ENCODE measurements at places on chromosomes 12 and 14.

DNA sequence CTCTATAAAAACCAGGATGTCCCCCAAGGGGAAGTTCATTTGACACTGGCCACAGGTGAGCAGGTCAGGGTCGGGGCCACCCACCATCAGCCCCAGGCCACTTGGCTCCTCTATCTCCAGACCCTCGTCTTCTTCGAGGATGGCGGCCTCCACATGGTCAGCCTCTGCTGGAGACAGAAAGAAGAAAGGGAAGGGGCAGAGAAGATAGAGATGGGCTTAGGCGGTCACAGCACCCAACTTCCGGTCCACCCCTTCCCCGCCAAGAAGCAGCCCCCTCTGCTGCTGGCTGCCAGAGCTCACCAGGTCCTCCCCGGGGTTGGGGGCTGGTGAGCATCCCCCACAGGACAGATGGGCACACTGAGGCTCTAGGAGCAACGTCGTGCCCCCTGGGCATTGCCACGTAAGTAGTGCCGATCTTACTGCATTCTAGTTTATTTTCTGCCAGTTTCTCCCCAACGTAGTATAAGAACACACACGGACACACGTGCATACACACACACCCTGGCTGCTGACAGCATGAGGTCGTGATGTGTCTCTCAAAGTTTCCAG, 14.2 kb downstream of the BCL11B start:
- DNase-seq: no peak

DNA sequence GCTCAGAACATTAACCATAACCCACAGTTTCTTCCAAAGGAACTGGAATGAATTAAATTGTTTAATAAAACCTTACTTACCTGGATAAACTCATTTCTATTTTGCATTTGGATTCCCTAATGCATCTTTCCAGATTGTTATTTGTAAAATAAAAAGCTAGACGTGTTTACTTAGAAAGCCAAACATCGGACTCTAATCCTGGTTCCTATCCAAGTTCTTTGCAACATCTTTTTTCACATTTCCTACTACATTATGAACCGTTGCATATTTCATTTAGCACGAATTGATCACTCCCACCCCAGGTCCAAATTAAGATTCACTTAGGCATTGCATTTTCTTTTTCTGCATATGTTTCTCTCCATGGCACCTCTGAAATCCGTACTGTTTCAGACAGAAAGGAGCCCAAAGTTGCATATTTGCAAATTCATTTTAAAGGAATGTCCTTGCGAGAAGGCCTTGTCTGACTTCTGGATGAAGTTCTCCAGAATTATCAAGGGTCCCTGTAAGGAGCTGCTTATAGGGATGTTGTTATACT, 164.4 kb upstream of the GSC start:
- DNase-seq: no peak

DNA sequence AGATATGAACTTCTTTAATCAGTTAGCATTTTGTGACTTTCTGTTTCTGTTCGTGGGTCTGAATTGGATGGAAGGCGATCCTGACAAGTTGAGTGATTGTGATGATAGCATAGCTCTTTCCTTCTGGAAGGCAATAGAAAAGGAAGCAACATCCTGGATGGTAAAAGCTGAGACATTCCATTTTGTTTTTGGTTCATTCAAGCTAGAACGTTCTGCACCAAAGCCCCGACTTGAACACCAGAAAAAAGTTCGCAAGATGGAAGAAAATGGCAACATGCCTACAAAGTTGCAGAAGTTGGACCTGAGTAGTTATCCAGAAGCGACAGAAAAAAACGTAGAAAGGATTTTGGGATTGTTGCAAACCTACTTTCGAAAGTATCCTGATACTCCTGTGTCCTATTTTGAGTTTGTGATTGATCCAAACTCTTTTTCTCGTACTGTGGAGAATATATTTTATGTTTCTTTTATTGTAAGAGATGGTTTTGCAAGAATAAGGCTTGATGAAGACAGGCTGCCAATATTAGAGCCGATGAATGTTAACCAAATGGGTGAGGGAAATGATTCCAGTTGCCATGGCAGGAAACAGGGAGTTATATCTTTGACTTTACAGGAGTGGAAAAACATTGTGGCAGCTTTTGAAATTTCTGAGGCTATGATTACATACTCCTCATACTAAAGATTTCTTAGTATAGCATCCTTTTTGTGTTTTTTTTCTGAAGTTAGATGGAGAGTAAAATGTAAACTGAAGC, 896 bp downstream of the EID3 start:
- no peak for DNase-seq

GRCh38 chr12:49969027-49969426, 3.7 kb upstream of the AQP6 start:
- DNase-seq: no peak

DNA sequence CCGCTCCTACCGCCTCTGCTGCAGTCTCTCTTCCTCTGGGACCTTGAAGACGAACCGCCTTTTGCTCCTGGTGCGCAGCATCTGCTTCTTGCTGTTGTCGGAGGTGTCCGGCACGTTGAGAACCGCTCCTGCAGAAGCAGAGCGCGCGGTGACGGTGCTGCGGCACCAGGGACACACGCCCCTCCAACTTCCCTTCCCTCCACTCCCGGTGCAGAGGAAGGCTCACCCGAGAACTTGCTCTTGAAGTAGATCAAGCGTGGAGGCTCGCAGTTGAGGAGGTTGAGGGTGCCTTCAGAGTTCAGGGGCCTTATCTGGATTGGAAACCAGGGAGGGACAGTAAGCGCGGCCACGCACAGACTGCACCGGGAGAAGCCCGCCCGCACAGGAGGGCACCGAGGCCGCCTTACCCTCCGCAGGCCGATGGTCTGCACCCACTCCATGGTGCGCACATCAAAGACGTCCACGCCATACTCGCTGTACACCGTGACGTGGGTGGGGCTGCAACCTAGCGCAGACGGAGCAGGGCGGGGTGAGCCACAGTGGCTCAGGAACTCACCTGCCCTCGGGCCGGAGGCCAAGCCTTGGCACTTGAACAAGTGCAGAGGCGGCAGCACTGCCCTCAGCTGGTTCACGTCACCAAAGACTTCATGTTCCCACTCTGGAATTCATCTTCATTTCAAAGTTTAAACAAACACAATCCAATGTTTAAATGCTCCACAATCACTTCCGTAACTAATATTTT, 17.5 kb downstream of the AMN start:
- no peak for DNase-seq

GRCh38 chr12:63764481-63764880, 15.2 kb upstream of the RXYLT1 start:
- DNase-seq: no peak

DNA sequence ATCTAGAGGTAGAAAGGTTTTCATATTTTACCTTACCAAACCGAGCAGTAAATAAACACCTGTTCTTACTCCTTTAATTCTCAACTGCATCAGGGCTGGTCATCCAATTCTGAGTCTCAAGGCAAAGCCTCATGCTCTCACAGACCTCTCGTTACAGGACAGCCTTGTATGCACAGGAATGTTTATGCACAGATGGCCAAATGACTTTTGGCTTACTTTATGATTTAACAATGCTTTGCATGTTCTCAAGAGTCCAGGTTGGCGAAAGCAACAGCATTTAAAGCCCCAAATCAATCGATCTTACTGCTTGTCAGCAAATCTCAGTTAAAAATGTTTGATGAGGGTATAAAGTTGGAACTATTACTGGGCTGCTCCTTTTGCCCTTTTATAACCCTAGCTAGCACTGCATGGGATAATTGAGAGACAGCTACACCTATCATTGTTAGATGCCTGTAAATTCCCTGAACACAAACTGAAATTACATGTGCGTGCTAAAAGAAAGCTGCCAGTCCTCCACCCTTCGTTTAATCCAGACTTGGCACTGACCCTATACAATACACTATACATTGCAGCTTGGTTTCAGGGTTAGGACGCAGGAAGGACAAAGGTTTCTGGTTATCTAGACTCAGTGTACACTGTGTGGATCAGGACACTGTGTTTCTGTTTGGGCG, 63.6 kb downstream of the TMCC3 start:
- DNase-seq: no peak

- no peak for DNase-seq
These were observed 194.2 kb upstream of the ABCD2 start for GRCh38 chr12:39813776-39814175.

- no peak for DNase-seq
These were observed 32.6 kb downstream of the COCH start for GRCh38 chr14:30906752-30907658.

DNA sequence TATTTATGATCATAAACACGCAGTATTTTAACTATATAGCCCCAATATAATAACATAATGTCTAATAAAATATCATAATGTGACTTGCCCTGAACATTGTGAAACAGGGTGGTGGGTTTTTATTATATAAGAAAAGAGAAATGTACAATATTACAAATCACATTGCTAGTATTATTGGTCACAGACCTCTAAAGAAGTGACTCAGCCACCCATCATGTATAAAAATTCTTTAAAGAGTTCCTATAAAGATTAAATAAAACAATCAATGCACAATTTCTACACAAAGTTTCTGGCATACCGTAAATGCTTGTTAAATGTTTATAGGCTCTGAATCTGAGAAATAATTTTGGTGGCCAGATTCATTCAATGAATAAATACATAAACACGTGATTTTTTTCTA, 28.9 kb downstream of the ABCC9 start:
- no peak for DNase-seq

- no peak for DNase-seq
These were observed 184.8 kb upstream of the PDE3A start for GRCh38 chr12:20183563-20183962.

DNA sequence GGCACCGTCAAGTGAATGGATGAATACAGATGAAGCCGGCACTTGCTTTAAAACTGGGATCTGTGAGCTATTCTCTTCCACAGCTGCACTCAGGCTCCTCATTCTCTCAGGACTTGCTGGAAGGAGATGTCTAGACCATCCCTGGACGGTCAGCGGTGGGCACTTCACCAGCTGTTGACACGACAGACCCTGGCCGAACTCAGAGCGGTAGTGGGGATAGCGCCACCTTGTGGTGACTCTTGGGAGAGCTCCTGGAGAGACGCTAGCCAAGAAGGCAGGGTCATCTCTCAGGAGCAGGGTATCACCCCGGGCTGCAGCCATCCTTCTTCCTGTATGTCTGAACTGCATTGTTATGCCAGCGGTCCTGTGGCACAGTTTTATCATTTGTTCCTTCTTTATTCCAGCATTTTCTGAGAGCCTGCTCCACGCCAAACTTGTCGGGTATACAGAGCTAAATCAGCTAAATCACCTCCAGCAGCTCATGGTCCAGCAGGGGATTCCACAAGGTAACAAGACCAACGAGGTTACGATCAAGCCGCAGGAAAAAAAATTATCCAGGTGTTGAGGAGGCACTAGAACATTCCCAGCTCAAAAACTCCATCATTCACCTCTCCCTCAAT, 10.0 kb downstream of the WNT1 start:
- peak; percentile 59 for DNase-seq

DNA sequence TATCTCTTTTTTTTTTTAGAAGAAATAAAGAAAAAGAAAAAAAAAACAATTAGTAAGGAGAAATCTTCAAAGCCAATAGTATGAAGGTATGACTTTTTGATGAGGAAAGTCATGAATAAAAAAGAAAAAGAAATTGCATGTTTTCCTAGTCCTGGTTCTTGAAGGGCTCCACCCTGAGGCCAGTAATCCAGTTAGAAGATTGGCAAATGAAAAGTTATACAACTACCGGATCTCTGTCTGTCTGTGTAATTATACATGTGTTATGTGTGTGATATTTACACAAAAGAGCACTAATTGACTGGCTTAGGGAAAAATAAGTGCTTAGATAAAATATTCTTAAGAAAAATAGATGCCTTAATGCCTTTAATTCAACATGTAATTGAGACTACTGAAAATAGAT, 28.4 kb downstream of the SDR9C7 start:
- DNase-seq: no peak

DNA sequence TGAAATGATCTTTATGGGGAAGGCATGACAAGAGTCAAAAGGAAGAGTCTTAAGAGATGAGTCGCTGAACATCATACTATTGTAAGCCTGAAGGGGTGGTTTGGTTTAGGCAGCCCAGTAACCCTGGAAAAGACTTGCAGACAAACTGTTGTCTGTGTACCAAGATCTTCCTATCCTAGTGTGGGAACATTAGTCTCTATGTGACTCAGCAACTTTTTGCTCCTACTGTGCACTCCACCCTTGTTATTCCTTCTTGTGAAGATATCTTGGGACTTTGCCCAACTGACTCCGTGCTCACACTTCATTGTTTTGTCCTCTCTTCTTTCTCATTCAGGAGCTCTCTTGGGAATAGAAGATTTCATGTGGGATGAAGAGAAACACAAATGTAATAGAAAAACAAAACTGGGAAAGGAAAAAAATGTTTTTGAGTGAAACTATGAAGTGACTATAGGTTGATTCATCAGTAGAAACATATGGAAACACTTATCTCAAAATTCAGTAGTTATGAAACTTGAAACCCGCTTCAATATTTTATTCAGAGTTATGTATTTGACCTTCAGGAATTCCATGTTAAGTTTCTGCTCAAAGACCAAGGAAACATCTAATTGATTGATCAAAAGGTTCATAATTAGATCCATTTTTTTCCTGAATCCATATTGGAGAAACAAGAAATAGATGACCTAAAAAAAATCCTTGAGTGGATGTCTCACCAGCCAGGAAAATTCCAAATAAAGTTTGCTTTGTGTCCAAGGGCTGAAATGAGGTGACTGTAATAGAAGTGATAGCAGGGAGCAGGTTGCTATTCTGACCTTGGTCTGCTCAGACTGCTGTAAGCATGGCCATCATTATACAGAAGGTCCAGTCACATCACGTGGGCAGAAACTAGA, 67.2 kb downstream of the BTG1 start:
- no peak for DNase-seq

GRCh38 chr12:79360286-79360685, 330.5 kb downstream of the PAWR start:
- DNase-seq: no peak

GRCh38 chr12:129938089-129938488, 34.3 kb upstream of the TMEM132D start:
- DNase-seq: no peak

DNA sequence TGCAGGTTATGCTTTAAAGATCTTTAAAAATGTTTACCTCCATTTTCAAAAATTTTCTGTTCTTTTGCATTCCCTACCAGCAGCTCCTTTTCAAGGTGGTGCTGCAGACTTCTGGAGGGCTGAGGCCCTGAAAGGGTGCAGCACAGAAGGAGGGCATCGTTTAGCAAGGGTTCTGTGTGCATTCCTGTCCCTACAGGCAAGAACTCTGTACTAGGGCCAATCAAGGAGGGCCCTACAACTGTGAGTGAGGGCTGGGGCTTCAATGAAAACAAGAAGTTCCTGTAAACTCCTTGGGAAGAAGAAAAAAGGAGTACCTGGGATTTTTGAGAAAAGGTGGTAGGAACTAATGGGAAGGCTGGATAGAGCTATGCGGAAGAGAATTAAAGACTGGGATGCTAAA, 50.7 kb upstream of the CSRP2 start:
- no peak for DNase-seq

DNA sequence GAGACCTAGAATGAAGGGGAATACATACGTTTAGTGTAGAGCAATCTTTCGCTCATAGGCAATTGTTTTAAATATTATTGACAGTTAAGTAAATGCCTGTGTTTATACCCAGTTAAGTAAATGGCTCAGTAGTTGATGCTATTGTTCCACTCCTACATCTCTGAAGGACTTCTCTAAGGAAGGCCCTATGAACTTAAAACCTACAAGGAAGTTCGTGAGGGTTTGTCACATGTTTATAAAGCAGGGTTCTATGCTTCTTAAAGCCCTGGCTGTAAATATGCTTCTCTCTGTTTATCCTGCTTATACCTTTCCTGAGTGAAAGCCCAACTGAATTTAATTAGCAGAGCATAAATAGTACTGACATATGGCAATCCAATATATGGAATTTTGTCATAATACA, 282.1 kb upstream of the NPAS3 start:
- no peak for DNase-seq

- no peak for DNase-seq
These were observed 144.2 kb upstream of the FAR2 start for GRCh38 chr12:29004936-29005304.

GRCh38 chr14:87869619-87870583, 123.1 kb downstream of the GALC start:
- DNase-seq: no peak

Measured in activated naive CD4-positive, alpha-beta T cell (primary cell).